ENCODE measurements at places on chromosomes 12 and 14.

DNA sequence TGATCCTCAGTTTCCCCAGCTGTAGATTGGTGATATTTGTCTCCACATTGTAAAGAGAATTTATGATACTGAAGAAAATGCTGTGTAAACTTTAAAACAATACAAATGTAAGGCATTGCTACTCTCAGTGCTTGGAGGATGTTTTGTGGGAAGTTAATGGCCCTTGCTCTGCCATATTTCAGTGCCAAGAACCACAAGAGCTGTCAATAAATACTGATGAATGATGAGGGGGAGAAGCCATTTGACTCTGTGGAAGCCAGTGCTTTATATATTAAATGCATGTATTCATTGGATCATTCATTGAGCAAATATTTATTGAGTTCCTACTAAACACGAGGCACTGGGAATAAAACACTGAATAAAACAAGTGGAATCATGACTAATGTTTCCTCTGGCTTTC is 30.8 kb downstream of the CACNA1C start:
- no peak for DNase-seq

DNA sequence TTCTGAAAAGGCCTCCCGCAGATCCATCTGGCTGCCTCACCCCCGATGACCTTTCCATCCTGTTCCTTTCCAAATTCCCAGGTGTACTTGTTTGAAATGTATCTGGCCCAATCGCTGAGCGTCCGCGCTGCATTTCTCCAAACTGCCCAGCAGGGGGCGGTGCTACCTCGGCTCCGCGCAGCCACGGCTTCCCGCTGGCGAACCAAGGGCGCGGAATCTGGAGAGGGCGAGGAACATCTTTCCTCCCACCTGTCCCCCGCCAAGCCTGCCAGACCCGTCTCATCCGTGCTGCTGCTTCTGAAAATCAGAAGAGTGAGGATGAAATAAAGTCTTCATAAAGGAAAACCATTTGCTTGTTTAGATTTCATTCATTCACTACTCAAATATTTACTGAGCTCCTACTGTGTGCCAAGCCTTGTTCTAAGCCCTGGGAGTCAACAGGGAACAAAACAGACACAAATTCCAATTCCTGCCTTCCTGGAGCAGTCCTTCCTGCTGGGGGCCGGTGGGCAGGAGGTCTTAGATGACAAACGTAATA is 16.8 kb upstream of the MYL2 start:
- DNase-seq: no peak

DNA sequence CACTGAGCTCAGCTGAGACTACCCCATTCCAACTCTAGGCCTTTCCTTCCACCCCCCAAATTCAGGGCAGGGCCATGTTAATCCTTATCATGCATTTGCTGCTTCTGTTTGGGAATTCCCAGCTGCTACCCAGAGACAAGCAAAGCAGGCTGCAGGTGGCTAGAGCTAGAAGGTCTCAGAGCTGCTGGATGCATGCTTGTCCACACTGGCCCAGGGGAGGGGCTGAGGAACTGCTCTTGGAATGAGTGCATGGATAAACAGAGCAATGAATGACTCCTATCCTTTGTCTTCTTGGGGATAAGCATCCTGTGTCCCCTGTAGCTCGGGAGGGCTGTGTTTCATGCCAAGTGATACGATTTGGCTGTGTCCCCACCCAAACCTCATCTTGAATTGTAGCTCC is 136.8 kb upstream of the NOS1 start:
- no peak for DNase-seq

DNA sequence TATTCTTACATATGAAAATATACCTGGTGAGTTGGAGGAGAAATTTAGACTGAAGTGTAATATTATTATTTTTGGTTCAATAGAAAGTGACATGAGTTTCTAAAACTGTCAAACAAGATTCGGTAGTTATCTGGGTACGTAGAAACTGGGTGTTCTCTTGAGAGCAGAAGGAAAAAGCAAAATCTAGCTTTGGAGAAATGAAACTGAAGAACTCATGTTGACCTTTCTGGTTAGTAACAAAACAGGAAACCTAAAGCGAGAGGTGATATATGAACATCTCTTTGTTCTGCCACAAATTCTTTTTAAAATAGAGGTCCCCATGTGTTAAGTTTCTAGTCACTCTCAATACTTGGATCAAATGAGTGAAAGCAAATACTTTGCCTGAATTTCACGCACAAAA is 401.7 kb downstream of the TRHDE start:
- DNase-seq: no peak

- DNase-seq: no peak
Observed at GRCh38 chr14:53249059-53249458, 95.9 kb upstream of the DDHD1 start.

- DNase-seq: no peak
Observed at GRCh38 chr14:38065106-38065762, 142.5 kb upstream of the SSTR1 start.

DNA sequence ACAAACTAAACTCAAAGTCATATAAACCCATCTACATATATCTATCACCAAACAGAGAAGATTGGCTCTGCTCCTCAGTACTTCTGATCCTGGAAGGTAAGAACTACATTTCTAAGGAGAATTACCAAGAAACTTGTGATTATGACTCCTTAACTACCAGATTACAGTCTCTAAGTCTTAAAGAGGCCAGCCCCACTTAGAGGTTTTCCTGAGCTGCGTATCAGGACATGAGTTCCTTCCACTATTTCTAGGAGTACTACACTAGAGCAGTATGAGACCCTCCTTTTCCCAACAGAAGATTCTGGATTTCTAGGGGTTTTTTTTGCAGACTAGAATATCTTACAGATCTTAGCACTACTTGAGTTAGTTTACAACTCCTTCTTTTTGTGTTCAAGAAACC is at the start of gene NOXRED1:
NOXRED1 (minus strand) TSS at position 101 of the 400 bp plus-strand sequence. CDS start 634 bp downstream, outside the sequence.
- DNase-seq: no peak

GRCh38 chr14:58749066-58749669 is 111.4 kb downstream of the DACT1 start:
- DNase-seq: peak; percentile 74

DNA sequence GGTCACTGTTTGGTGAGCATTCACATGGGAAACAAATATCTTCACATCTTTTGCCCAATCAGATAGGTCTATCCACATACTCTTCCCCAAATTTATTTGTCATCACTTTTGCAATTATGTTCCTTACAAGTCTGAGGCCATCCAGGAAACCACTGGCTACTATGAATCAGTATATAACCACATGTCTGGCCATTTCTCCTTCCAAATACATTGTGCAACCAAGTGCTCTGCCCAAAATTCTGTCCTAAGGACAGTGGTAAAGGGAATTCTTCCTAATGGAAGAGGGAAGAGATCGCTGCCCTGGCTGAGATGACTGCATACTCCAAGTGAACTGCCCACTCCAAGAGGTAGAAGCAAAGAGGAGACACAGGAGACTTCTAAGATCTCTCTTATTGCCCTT is 148.9 kb upstream of the MAX start:
- no peak for DNase-seq

- DNase-seq: no peak
Observed at GRCh38 chr14:67370830-67371229, 10.7 kb downstream of the EIF2S1 start.

GRCh38 chr12:116354950-116355783 is 77.7 kb upstream of the MED13L start:
- DNase-seq: no peak

DNA sequence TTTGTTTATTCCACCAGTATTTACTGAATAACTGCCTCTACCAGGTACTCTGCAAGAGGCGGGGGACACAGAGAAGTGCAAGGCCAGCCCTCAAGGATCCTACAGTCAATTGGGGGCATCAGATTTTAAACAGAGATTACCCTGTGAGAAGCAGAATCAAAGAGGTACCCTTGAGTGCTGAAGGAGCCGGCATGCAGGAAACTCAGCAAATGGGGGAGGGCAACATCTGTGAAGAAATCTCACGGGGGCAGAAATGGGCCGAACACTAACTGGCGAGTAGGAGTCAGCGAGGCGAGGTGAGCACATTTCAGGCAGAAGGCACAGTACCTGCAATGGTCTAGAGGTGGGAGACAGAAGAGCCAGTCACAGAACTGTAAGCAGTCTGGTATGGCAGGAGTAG is 9.0 kb downstream of the GALNT6 start:
- DNase-seq: no peak

DNA sequence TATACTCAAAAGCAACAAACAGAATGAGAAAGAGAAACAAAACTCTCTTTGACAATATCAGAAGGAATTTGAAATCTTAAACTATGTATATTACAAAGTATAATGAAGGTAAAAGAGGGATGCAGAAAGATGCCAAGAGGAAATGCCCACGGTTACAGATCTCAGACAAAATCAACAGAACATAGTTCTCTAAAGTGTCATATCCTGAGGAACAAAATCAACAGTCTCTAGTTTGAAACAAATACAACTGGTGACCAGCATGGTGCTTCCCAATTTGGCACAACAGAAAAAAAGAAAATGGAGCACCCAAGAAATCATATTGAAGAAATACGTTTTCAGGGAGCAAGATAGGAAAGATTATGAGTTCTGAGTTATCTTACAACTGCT is 116.5 kb downstream of the METTL25 start:
- DNase-seq: no peak

DNA sequence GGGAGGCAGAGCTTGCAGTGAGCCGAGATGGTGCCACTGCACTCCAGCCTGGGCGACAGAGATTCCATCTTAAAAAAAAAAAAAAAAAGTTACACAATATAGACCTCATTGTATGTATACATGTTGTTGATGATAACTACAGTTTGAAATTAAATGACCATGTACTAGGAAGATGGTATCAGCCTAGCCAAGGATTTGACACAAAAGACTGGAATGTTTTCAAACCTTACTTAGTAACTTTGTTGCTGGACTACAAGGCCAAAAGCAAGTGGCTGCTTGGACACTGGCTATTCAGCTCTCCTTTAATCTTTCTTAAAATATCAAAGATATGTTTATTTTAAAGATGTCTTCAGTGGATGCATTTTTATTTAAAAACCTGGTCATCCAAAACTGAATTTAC is 18.9 kb upstream of the NUDT4 start:
- DNase-seq: no peak

- no peak for DNase-seq
Observed at GRCh38 chr12:51275088-51275487, 4.9 kb upstream of the SMAGP start.

GRCh38 chr14:68690089-68690958 is 102.5 kb downstream of the ZFP36L1 start:
- DNase-seq: no peak

DNA sequence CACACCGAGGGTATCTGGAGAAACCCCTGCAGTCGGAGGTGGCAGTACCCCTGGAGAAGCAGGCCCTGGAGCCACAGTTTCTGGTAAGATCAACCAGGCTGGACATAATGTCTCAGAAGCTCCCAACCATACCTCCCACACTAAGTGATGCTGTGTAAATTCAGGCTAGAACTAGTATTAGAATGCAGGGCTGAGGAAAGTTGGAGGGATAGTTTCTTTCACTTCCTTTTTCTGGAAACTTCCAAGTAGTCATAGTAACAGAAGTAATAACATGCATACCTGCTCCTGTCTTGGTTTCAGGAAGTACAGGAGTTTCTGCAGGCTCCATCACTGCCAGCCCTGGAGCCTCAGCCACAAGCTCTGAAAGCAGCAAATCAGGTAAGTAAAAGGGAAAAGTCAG is 228.1 kb upstream of the CNTN1 start:
- no peak for DNase-seq

GRCh38 chr14:36241183-36241582 is 64.7 kb upstream of the PTCSC3 start:
- no peak for DNase-seq

- DNase-seq: no peak
Observed at GRCh38 chr14:20198991-20199390, 8.3 kb downstream of the OR11G2 start.

DNA sequence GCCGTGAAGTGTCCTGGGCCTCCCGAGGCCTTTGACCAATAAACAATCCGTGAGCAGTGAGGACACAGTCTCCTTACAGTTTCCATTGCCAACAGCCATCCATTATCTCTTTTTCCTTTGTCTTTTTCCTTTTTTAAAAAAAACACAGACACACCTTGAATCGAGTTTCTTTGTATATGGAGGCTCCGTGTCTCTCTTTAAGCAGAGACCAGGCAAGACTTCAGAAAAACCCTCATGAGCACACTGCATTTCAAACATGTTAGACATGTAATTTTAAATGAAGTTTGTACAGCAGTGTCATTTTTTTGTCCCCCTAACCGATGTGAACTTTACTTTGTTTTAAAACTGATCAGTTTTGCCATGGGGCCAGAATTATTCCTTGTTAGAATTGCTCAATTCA is 111.1 kb downstream of the SPTSSA start:
- no peak for DNase-seq

GRCh38 chr12:105234197-105234596 is 1.8 kb downstream of the APPL2 start:
- DNase-seq: no peak

- no peak for DNase-seq
Observed at GRCh38 chr12:77592836-77593235, 237.9 kb upstream of the NAV3 start.

DNA sequence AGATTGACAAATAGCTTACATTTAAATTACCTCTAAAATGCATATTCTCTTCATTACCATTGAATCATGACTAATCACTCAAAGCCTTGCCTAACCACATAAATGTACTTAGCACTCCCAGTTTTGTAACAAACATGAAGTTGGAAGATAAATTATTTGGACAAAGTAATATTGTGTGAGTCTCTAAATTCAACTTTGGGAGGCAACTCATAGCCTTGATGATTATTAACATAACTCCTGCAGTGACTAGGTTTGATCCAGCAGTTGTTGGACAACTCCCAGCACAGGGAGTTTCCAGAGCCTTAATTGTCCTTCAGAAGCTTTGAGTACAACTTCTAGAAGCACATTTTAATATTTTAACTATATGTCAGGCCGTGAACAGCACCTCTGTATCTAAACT is 153.4 kb upstream of the PDZRN4 start:
- DNase-seq: no peak

- DNase-seq: no peak
Observed at GRCh38 chr14:65137648-65138307, 35.5 kb upstream of the MAX start.

- no peak for DNase-seq
Observed at GRCh38 chr12:5376591-5377207, 55.2 kb upstream of the NTF3 start.

GRCh38 chr12:120216742-120217605 is 16.1 kb upstream of the RPLP0 start:
- no peak for DNase-seq

DNA sequence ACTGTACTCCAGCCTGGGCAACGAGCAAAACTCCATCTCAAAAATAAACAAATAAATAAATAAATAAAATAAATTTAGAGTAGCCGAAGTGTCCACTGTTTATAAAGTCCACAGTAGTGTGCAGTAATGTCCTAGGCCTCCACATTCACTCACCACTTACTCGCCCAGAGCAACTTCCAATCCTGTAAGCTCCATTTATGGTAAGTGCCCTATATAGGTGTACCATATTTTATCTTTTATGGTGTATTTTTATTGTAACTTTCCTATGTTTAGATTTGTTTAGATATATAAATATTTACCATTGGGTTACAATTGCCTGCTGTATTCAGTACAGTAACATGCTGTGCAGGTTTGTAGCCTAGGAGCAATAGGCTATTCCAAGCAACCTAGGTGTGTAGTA is 37.9 kb upstream of the GPRC5A start:
- DNase-seq: no peak

All from epithelial cell of proximal tubule (primary cell).